HS-5 (cell line): ENCODE measurements at places on chromosomes 13 and 19.

DNA sequence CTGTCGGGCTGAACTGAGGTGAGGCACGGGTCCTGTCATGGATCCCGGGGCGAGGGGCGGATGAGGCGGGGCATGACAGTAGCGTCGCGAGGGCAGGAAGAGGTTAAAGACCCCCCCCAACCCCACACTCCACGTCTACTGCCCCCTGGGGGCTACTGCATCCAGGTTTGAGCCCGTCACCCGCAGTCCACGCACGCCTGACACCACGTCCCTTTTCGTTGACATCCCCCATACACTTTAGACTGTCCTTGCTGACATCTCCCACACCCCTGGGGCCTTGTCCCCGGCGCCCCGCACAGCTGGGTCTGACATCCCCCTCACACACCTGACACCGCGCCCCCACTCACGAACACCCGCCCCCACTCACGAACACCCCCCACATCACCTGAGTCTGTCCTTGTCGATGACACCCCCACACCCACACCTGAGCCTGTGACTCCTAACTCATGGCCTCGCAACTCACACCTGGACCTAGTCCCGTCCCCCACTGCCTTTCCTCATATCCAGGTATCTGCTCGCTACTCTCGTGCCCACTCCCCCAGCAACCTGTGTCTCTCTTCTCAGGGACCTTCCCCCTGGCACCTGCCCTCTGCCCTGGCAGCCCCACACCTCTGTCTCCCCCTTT lies 416 bp downstream of the SLC25A42 start:
- no peak for DNase-seq

- no peak for DNase-seq
Observed at GRCh38 chr19:12783291-12783848, 7.9 kb upstream of the JUNB start.

DNA sequence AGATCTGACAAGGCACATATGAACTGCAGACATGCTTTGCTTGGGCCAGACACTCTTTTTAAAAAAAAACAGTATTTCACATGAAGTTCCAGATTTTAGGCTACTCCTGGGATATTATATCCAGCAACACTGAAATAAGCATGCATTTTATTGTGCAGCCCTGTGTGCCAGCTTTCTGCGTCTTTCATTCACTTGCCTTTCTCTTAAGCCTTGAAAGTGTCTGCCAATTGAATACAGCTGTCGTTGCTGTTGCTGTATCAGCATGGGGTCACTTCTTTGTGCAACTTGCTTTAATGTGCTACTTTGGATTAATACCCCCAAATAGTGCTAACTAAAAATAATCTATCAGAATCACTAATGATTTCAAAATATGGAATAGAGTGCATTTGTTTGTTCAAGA lies 657.8 kb downstream of the SLITRK6 start:
- no peak for DNase-seq

- no peak for DNase-seq
Observed at GRCh38 chr13:31330236-31330635, 130.5 kb downstream of the B3GLCT start.

DNA sequence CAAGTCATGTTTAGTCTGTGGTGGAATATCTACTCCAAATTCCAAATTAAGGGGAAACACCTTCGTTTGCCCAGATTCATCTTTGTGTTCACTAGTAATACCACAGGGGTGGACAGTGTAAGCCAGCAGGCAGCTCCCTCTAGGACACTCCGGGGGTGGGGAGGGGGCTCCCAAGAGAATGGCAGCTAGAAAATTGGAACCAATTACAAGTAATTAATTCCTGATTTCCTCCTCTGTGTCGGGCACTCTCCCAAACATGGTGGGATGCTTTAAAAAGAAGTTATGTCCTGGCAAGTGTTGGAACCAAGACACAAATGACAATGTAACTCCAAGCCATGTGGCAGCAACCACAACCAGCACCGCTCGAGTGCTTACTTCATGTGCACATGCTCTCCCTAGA lies 5.9 kb downstream of the COL4A1 start:
- no peak for DNase-seq

GRCh38 chr13:98564204-98564603 lies 12.7 kb downstream of the STK24 start:
- DNase-seq: no peak

DNA sequence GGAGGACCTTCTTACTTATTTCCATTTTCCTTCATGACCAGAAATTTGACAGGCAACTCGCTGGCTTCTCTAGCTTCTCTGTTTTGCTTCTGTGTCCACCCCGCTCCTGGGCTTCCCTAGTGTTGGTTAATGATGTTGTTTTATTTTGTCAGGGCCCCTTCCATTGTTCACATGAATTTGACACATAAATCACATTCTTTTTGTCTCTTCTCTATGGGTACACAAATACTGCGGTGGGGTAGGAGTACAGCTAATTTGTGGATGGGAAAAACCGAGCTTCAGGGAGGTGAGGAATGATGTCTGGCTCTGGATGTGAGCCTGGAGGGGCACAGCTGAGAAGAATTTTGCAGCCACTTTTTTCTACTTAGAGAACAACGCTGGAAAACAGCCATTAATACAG lies 199.8 kb downstream of the DNAJC15 start:
- no peak for DNase-seq

DNA sequence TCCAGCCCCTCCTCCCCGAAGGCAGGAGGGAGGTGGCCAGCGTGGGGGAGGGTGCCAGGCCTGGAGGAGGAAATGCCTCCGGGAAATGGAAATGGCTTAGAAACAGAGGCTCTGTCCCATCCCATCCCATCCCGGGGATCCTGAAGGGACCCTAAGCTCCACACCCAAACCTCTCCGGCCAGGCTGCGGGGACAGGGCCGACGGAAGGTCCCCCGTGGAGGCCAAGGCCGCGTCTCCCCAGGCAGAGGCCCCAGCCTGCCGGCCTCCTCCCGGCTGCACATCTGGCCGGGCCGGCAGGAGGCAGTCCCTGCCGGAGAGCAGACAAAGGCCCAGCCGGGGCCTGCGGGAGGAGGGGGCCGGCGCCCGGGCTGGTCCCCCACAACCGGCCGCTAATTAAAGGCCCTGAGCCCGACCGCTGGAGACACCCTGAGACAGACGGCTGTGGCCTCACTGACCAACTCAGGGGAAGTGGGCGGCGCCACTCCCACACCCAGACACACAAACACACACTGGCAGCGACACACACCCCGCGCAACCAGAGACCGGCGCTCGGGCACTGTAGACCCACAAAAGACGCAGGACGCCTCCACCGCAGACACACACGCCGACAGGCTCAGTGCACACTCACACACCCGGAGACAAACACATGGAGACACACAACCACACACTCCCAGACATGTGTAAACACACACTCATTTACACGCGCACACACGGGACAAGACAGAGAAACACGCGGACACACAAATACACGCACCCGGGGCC lies 1.1 kb downstream of the ADAMTS10 start:
- DNase-seq: no peak

DNA sequence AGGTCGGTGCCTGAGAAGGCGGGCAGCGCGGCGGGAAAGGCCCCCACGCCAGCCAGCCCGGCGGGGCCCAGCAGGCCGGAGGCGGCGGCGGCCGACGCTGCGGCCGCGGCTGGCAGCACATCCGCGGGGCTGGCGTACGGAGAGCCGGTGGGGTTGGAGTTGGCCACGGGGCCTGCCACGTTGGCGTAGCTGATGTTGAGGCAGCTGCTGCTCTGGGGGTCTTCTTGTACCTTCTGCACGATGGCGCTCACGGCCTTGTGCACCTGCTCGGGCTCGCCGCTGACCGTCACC lies 25.9 kb upstream of the NANOS2 start:
- DNase-seq: no peak

GRCh38 chr13:106700439-106700838 lies 132.5 kb upstream of the ARGLU1 start:
- DNase-seq: no peak

DNA sequence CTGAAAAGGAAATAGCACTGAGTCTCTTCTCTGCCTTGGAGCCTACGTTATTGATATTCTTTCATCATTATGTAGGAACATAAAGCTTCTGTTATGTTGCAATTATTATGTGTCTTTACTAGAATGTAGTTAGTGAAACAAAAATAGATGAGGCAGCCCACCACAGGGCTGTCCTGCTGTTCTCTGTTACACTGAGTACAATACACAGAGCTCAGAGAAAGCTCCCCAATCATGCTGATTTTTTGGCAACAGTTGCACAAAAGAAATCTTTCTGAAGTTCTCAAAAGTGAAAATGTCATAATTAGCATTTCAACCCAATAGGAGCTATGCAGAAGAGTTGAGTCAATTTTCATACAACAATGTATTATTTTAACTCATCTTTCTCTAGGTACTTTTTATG lies 119.5 kb downstream of the EFNB2 start:
- no peak for DNase-seq
